ENCODE measurements at places on chromosomes 7 and 10. TPM values are rescaled to one million over a fixed set of nuclear protein-coding genes. Genes with fewer than 3 reads are reported as not detected.

DNA sequence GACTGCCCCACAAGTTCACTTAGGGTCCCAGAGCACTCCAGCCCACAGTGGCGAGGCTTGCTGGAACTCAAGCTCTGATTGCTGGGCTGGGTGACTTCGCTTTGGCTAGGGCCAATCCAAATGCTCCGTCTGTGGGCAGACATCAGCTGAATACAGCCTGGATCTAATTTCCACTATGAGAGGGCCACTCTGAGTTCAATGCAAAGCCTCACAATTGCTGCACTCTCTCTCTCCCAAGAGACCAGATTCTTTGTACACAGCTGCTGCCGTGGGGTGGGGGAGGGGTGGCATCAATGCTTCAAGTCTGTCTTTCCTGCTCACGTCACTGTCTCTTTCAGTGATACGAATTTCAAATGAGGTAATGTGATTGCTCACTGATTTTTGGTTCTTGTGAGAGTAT, 47.3 kb upstream of the BPGM start:
- no peak for DNase-seq

Gene C10orf53
- not detected for polyA plus RNA-seq

Gene SDK1
- not detected for polyA plus RNA-seq

Gene ZNF365
- polyA plus RNA-seq = not detected

DNA sequence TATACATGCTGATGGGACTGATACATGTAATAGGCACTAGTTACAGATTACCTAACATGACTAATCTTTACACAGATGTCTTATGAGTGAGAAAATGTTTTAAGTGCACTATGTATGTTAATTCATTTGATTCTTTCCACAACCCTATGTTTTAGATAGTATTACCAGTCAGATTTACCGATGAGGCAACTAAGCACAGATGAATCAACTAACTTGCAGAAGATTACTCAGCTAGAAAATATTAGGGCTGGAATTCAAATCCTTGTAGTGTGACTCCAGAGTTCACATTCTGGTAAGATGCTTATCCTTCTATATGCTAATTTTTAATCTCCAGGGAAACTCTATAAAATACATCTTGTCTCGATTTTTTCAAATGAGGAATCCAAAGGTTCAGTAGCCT, 964.9 kb downstream of the REEP3 start:
- no peak for DNase-seq

- DNase-seq = no peak
Observed at GRCh38 chr7:27229448-27229847, 13.2 kb upstream of the EVX1 start.

Gene AFAP1L2
- 0.01 TPM for polyA plus RNA-seq

Gene FZD1
- polyA plus RNA-seq = 7.9 TPM

GRCh38 chr7:71145906-71146901, 14.3 kb downstream of the GALNT17 start:
- DNase-seq = no peak

Gene CRPPA
- polyA plus RNA-seq = 0.47 TPM

Gene ADRA2A
- polyA plus RNA-seq = not detected

DNA sequence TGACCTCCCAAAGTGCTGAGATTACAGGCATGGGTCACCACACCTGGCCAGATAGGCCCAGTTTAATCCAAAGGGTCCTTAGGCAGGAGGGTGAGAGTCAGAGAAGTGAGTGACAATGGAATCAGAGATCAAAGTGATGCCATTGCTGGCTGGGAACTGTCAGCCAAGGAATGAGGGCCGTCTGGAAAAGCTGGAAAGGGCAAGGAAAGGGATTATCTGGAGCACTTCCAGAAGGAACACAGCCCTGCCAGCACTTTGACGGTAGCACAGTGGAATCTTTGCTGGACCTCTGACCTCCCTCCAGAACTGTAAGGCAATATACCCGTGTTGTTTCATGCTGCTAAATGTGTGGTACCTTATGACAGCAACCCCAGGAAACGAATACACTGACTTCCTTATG, 11.3 kb upstream of the TAS2R40 start:
- no peak for DNase-seq

GRCh38 chr10:100934084-100934659, 21.4 kb downstream of the SLF2 start:
- no peak for DNase-seq

DNA sequence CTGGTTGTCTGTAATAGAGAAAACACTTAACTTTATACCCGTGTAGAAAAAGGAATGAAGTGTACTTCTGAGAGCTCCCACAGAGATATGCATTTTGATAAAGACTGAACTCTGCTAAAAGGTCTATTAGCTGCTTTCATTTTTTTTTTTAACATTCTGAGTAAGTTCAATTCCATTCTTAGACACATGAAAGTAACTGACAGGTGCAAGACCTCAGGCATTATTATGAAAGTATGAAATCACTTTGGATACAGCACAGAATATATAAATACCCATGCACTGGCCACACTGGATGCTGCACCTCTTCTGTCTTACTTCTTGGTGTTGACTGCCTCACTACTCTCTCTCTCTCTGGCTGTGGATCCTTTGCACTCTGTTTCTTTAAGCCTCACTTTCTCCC, 46.2 kb downstream of the VWDE start:
- no peak for DNase-seq

- no peak for DNase-seq
Observed at GRCh38 chr10:35876248-35876647, 234.2 kb upstream of the FZD8 start.

GRCh38 chr10:49700997-49701396, 21.5 kb downstream of the C10orf53 start:
- DNase-seq = no peak

- DNase-seq = no peak
Observed at GRCh38 chr10:73182568-73182967, 14.6 kb downstream of the FAM149B1 start.

DNA sequence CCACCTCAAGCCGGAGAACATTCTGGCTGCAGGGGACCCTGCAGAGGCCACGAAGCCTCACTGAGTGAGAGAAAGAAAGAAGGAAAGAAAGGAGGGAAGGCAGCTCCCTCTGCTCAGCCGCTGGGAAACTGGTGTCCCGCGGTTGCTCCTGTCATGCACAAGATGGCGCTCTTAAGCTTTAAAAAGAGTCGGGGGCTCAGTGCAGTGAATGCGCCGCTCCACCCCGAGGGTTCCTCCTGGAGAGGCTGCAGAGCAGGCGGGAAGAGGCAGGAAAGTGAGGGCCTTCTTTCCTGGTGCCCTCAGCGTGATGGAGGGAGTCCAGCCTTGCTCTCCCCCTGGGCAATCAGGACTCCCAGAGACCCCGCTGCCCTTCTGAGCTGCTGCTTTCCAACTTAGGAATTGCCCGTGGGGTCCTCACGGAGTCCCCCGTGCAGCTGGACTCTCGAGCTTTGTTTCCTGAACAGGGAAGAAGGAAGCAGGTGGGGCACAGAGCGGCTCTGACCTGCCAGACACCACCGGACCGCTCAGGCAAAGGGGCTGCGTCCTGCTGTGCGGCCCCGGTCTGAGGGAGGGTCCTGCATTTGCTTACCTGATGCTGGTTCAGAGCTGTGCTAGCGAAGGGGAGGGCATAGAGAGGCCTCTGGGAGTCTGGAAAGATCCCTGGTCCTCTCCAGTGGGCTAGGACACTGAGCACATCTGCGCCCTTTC, 141.9 kb upstream of the MKI67 start:
- no peak for DNase-seq

DNA sequence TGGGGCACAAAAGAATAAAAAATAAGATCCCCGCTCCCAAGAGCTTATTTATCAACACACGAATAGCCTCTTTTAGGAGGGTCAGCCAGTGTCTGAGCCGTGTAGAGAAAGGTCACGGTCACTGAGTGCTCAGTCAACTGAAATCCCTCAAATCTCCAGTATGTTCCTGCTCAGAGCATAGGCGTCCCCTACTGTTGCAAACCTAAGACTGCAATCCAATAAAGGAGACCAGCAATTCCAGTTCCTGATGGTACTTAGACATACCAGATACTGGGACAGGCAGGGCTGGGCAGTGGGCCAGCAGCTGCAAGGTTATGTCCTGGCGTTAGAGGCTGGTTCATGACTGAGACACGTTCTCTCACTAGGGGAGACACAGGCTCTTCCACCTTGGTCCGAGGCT, 93.6 kb downstream of the CACNB2 start:
- no peak for DNase-seq

Gene ERVW-1
- polyA plus RNA-seq = not detected

DNA sequence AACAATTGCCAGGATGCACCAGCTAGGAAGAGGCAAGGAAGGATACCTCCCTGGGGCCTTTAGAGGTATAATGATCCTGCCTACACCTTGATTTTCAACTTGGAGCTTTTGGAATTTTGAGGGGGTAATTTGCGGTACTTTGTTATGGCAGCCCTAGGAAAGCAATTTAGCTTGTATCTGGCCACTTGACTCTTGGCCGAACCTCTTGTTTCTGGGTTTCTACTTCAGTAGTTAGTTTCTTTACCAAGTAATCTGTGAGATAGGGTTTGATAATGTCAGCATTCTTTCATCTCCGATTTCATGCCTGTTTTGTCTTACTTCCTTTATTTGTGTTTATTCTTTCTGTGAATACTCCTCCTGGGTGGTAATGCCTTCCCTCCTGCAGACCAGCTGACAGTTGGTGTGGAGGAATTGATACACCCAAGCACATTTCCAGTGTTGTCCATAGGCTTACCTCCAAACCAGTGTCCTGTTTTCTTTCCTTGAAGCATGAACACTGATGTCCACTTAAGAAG, 163.7 kb downstream of the SND1 start:
- DNase-seq = no peak

Gene RARRES2
- polyA plus RNA-seq = not detected

- DNase-seq = no peak
Observed at GRCh38 chr10:4246881-4247358, 461.9 kb upstream of the KLF6 start.

DNA sequence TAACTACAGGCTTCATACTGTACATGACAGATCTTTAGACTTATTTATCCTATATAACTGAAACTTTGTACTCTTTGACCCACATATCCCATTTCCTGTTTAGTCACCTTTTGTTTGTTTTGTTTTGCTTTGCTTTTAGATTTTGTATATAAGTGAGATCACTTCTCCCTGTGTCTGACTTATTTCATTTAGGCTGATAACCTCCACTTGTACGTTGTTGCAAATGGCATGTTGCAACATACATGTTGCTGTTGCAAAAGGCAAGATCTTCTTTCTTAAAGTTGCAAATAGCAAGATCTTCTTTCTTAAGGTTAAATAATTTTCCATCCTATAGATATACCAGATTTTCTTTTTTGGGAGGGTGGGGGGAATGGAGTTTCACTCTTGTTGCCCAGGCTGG, 341.5 kb downstream of the OTUD1 start:
- DNase-seq = no peak

DNA sequence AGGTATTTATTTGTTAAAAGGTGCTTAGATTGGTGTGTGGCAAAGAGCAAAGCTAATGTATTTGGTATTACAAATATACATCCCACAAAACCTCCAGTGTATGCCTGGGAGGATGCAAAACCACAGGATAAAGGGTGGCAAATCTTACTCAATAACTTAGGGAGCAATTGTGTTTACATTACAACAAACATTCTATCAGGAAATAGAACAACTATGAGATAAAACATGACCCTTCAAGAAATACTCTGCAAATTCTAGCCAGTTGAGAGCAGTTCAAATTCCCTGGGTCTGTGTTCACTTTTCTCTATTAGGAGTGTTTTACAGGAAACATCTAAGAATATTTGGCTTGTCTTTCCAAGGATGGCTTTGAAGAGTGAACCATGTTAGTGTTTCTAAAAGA, 64.9 kb downstream of the CUL1 start:
- no peak for DNase-seq

Gene NUTM2A
- polyA plus RNA-seq = not detected

DNA sequence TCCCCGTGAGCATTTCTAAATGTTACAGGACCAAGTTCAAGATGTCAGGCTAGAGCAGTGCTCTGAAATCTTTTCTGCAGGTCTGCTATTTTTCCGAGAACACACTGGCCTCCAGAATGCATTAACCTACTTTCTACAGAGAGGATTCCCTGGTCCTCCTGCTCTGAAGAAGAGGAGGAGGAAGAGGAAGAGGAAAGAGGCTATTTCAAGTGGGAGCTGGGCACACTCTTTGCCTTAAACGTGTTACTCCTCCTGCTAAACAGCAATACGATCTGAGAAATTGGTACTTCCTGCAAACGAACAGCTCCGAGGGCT, 157.4 kb downstream of the FRMD4A start:
- no peak for DNase-seq

All from CD14-positive monocyte (primary cell).